ENCODE measurements at places on chromosomes 5 and 9.

DNA sequence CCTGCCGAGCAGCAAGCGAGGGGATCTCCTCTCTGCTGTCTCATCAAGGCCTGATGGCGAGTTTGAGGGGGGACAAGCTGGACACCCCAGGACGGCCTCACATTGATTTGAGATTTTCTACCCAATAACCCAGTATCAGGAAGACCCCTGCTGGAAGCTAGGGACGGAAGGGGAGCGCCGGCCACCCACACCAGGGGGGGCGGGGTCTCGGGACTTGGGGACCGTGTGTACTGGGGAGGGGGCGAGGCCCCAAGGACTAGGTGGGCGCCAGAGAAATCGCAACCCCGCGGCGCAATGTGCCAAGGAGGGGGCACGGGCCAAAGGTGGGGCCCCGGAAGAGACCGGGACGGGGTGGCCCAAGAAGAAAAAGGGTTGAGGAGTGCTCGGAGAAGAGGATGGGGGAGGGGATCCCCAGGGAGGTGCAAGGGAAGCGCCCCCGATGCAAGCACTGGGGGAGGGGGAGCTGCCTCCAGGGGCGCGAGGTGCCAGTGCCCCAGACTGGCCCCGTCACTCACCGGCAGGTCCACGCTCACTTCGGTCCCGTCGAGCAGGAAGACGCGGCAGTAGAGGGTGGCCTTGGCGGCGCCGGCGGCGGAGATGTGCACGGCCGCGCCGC is 1.1 kb downstream of the EPB41L4B start:
- DNase-seq, result no peak

DNA sequence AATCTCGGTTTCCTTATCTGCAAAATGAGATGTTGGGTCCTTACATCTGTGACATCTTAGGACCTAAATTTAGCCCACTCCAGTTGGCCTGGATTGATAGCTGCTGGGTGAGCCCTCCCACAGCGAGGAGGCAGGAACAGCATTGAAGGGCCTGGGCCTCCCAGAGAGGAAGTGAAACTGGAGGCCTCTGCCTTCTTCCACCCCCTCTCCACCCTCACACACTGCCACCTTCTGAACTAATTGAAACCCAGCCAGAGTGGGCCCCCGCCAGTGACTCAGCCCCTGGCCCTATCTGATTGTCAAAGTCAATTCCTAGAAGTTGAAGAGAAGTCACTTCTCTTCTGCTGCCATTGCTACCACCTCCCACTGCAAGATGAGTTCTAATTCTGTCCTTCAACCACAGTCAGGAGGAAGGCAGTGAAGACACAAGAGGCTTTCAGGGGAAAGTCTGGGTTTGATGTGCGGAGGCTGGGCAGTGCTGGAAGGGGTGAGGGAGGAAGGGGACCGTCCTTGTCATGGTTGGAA is 55.2 kb upstream of the NEK6 start:
- peak; percentile 66 for DNase-seq

DNA sequence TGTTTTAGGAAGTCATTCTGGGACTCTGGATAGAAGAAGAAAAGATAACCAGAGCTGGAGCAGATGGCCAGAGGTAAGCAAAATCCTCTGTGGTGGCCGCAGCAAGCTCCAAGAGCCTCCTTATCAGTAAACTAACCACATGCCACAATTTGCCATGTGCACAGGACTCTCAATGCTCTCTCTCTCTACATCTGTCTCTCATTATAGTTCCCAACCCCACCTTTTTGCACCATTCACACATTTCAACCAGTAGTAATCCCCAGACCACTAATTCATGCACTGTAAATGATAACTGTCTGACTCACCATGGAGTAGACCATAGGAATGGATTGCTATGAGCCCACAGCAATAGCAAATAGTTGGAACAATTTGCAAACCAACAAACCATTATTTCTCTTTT is 526.1 kb downstream of the TLR4 start:
- DNase-seq, result no peak

- DNase-seq, result no peak
Measured at GRCh38 chr5:164097749-164098148, 592.3 kb downstream of the MAT2B start.

DNA sequence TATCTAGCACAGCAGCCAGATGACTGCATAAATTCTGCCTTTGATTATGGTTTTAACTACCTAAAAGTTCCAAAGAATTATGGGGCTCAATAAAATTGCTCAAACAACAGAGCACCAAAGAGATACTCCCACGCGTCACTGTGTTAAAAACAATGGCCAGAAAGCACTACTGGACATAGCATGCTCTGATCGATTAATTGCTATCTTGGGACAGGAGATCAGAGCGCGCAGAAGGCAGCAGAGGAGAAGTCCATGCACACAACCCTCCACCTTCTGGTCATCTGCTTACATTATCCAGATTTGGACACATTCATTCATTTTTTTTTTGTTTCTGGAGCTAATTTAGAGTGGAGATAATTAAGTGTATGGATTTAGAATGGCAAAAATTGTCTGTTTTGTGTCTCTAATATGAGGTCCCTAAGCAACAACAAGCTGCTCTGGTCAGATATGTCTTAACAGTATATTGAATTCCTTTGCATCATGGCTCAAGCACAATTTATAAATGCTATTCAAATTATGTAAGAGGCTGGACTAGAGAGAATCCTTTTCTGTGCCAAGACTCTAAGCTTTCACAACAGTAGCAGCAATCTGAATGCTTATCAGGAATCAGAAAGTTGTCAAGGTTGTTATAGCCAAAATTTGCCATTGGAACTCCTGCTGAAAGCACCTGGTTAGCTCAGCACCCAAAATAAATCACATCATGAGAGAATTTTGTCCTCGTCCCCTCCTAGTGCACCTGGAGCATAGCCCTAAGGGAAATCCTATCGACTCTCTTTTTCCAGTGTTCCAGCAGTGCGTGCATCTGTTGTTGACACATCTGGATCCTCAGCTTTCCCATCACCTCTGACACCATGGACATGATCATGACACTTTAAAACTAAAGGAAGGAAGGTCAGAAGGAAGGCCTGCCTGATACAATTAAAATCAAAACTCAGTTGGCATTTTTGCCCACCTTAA is 98.6 kb upstream of the HMHB1 start:
- DNase-seq, result no peak

- DNase-seq, result no peak
Measured at GRCh38 chr5:138926688-138927448, 51.7 kb upstream of the LRRTM2 start.

DNA sequence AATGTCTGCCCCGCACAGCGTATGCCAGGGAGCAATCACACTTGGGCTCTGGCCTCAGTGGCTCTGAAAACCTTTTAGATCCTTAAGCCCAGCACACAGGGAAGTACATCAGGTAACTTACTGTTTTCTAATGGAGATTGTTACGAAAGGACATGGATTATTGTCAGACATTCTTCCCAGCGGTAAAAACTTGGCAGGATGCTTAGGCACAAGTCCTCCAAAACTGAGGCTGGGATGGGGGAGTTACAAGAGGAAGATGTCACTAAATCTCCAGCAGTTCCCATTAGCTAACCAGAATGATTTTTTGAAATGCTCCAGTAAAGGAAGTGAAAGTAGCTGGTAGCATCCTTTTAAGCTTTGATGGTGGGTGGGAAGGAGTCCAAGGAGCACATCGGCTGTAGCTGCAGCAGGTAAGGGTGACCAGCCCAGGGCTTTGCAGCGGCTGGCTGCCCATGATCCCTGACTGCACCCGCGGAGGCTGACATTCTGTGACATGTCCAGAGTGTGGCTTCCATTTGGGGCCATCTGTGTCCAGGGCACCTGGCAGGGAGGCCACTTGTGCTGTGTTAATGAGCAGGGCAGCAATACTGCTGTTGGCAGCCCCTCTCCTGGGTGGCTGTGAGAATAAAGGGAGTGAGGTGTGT is 165.8 kb downstream of the GADD45G start:
- DNase-seq, result no peak

DNA sequence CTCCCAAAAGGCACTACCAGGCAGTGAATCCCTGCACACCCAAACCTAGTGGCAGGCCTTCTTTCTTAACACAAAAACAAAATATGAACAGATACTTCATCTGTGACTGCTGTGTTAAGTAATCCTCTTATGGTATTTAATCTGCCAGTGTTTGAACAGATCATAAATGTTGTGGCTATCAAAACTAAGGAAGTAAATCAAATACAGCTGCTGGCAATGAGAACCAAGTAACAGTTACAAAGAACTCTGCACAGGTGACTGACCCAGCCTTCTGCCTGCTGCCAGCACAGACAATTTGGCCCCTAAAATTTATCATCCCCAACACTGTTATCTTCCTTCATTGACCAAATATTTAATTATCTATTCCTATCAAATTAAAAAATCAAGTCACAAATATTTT is 78.0 kb downstream of the GNAQ start:
- DNase-seq, result no peak

Data from CD4-positive, alpha-beta T cell treated with Interleukin-17A for 1 hour (primary cell).